ENCODE measurements at places on chromosomes 2 and 18. TPM values are rescaled to one million over a fixed set of nuclear protein-coding genes. Genes with fewer than 3 reads are reported as not detected.

The GCA gene
- total RNA-seq, result 17.9 TPM

The COLEC12 gene
- 3.3 TPM for total RNA-seq

The MEP1B gene
- 1,014 TPM for total RNA-seq

The MROH2A gene
- 0.27 TPM for total RNA-seq

The PSTPIP2 gene
- total RNA-seq, result 17.3 TPM
